ENCODE measurements at places on chromosomes 16 and 17.

DNA sequence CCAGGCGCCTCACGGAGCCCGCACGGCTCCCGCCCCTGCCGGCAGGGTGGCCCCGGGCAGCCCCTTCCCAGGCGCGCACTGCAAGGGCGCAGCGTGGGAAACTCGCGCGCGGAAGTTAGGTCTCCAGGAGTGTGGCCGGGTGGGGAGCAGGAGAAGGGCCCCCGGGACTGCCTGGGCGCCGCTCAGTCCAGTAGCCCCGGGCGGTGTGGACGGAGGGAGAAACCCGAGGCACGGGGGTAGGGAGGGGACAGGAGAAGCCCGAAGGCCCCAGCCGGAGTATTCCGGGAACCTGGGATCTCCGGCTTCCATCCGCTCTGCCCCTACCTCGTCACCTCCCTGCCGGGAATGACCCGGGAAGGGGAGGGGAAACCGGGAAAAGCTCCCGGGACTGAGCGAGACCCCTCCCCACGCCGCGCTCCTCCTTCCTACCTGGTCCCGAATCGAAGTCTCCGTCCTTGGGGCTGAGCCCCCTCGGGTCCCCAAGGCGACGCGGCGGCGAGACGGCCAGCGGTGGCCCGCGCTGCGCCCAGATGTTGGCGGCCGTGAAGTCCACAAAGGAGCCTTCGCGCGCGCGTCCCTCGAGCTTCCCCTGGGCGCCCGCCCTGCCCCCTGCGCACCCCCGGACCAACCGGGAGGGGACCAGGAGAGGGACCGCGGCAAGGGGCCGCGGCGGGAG, 418 bp downstream of the SOCS3 start:
- H3K4me3 ChIP-seq = peak overlapping the region; percentile 93
- H3K27ac ChIP-seq = peak overlapping the region; percentile 74
- H3K36me3 ChIP-seq = peaks cover 47% of the 10 kb centered on the region
- no peak for DNase-seq
- H3K4me1 ChIP-seq = peaks cover 44% of the 10 kb centered on the region

GRCh38 chr16:80691111-80691741, 113.2 kb downstream of the CDYL2 start:
- no peak for DNase-seq
- H3K36me3 ChIP-seq = no peaks in the 10 kb centered on the region
- no peaks in the 10 kb centered on the region for H3K27me3 ChIP-seq
- no peak overlapping the region for H3K27ac ChIP-seq

- no peaks in the 10 kb centered on the region for H3K36me3 ChIP-seq
- peak; percentile 20 for DNase-seq
- H3K27me3 ChIP-seq = peaks cover 55% of the 10 kb centered on the region
Measured at GRCh38 chr16:54285414-54286089, 1.0 kb downstream of the IRX3 start.

DNA sequence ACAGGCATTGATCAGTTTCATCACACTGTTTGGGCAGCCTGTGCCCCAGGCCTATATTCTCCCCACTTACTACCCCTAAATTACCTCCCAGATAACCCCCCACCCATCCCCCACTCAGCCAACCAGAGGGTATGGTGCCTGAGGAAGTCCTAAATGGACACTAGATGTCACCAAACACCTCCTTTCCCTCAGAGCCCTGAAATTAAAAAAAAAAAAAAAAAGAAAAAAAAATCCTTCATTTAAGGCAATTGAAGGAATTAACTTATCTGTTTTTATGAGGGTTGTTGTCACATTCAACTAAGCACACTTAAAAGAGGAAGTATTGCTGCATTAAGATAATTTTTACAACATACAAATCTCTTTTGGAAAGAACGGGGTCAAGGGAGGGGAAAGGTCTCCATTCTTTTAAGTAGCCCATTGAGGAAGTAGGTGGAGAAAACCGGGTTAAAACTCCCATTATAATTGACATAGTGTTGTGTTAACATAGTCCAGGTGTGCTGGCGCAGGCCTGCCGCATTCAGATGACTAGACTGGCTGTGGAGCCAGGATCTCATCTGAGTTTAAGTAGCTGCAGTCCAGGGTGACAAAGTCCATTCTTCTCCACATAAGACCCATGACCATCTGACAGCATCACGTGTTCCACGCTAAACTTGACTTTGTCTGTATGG, 46.3 kb downstream of the SNX11 start:
- H3K27me3 ChIP-seq = no peaks in the 10 kb centered on the region
- no peaks in the 10 kb centered on the region for H3K4me1 ChIP-seq

- H3K36me3 ChIP-seq = no peaks in the 10 kb centered on the region
- H3K27ac ChIP-seq = no peak overlapping the region
- peak; percentile 64 for DNase-seq
Measured at GRCh38 chr16:87560428-87561199, 41.7 kb upstream of the JPH3 start.

GRCh38 chr17:81483862-81484194, 28.8 kb downstream of the ACTG1 start:
- H3K4me1 ChIP-seq = peaks cover 16% of the 10 kb centered on the region
- peaks cover 26% of the 10 kb centered on the region for H3K27me3 ChIP-seq
- H3K4me3 ChIP-seq = no peak overlapping the region
- no peaks in the 10 kb centered on the region for H3K36me3 ChIP-seq

DNA sequence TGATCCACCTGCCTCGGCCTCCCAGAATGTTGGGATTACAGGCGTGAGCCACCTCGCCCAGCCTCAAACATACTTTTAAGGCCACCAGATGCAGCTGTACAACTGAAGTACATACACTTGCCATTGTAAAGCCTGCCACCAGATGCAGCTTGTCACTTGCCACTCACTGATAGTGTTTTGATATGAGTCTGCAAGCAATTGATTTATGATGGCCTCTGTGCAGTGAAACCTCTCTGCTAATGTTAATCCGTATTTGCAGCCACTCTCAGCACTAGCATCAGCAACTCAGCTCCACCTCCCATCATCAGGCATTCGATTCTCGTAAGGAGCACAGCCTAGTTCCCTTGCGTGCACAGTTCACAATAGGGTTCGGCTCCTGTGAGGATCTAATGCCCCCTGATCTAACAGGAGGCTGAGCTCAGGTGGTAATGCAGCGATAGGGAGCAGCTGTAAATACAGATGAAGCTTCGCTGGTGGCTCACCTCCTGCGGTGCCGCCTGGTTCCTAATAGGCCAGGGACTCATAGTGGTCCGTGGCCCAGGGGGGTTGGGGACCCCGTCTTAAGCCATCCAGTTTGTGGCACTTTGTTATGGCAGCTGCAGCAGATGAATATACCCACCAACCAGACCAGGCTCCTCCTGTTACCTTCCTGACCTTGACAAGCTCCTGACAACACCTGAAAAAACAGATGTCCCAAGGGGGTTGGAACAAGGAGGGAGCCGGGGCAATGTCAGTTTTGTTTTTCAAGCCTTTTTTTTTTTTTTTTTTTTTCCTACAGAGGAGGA, 1.3 kb upstream of the HERPUD1 start:
- peak; percentile 27 for DNase-seq
- no peaks in the 10 kb centered on the region for H3K27me3 ChIP-seq
- peaks cover 33% of the 10 kb centered on the region for H3K36me3 ChIP-seq
- peak overlapping the region; percentile 98 for H3K4me3 ChIP-seq

DNA sequence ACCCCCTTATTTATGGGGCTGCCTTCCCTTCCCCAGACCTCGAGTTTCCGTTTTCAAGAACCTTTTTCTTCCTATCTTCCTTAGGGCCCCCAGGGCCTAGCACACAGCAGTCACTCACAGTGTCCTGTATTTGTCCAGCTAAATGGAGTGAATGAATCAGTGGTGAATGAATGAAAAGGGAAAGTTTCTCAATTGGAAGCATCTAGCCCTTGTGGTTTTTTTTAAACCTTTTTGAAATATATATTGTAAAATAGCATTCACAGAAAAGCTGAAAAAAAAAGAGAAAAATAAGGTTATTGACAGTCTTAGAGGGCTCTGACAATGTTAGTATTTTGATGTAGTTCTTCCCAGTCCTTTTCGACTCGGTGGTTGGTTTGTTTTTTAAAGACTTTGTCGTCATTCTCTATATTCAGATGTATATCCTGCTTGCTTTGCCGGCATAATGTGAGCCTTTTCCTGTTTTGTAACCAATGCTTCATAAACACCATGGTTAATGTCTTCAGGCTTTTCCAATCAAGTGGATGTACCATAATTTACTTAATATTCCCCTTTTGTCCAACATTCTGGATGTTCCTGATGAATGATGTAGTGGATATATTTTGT, 45.3 kb downstream of the RAI1 start:
- H3K4me3 ChIP-seq = no peak overlapping the region
- peaks cover 18% of the 10 kb centered on the region for H3K27me3 ChIP-seq
- peaks cover 39% of the 10 kb centered on the region for H3K4me1 ChIP-seq
- no peak for DNase-seq
- H3K27ac ChIP-seq = no peak overlapping the region
- H3K36me3 ChIP-seq = no peaks in the 10 kb centered on the region

GRCh38 chr17:72152387-72152929, 31.6 kb downstream of the SOX9 start:
- H3K4me1 ChIP-seq = no peaks in the 10 kb centered on the region
- H3K27me3 ChIP-seq = peaks cover 2% of the 10 kb centered on the region

- H3K27ac ChIP-seq = no peak overlapping the region
- peaks cover 25% of the 10 kb centered on the region for H3K27me3 ChIP-seq
- no peak overlapping the region for H3K4me3 ChIP-seq
- no peaks in the 10 kb centered on the region for H3K36me3 ChIP-seq
- H3K4me1 ChIP-seq = peaks cover 6% of the 10 kb centered on the region
Measured at GRCh38 chr16:15853021-15853420, 3.8 kb downstream of the MYH11 start.

- H3K4me3 ChIP-seq = no peak overlapping the region
- H3K36me3 ChIP-seq = no peaks in the 10 kb centered on the region
- no peak overlapping the region for H3K27ac ChIP-seq
- H3K4me1 ChIP-seq = no peaks in the 10 kb centered on the region
Measured at GRCh38 chr16:73846356-73846755, 450.3 kb upstream of the PSMD7 start.

DNA sequence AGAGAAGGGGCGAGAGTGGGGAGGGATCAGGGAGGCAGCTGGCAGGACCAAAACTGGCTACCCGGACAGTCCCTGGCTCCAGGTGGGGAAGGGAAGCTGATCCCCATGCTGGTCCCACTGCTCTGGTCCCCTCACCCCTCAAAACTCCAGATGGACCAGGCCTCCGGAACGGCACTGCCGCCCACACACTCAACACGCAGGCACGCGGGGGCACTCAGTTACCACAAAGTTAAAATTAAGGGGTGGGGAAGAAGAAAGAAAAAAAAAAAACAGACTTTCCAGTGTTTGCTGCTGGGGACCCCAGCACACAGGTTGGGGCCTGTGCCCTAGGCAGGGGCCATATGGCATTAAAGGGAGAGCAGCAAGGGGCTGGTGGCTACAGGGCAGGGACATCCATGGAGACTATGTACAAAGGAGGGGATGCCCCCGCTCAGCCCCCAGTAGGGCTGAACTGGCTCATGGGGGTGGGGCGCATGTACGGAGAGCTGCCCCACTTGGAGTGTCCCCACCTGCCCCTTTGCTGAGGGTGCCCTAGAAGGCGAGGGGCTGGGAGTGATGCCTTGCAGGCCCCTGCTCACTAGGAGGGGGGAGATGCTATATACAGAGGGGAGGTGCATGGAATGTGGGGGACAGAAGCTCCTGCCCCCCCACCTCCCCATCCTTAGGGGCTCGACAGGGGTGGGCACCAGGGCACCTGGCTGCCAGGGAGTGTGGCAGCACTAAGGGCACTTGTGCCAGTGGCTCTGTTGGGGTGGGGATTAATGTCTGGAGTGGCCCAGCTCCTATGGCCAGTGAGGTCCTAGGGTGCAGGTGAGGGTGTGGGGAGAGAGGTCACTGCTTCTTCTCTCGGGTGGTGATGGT, 5.6 kb downstream of the TP53I13 start:
- peak; percentile 6 for DNase-seq
- H3K4me1 ChIP-seq = peaks cover 15% of the 10 kb centered on the region
- no peak overlapping the region for H3K27ac ChIP-seq
- peaks cover 19% of the 10 kb centered on the region for H3K36me3 ChIP-seq
- no peak overlapping the region for H3K4me3 ChIP-seq

DNA sequence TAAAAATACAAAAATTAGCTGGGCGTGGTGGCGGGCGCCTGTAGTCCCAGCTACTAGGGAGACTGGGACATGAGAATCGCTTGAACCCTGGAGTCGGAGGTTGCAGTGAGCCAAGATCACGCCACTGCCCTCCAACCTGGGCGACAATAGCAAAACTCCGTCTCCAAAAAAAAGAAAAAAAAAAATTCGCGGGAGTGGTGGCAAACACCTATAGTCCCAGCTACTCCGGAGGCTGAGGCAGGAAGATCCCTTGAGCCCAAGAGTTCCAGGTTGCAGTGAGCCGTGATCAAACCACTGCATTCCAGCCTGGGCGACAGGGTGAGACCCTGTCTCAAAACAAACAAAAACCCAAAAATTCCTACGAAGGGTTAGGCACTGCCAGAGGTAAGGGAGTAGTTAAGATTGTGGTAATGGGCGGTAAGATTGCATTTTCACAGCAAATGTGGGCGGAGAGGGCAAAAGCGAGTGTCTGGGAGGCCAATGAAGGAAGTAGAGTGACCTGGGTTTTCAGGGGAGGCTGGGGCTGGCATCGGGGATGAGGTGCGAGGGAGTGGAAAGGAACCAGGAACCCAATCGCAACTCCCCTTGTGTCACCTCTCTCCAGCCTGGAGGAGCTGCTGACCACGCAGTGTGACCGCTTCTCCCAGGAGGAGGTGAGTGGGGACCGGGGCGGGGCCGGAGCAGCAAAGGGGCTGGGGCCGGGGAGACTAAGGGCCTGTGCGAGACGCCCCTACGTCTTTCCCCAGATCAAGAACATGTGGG, 2.6 kb downstream of the MYL11 start:
- DNase-seq = no peak
- H3K4me3 ChIP-seq = peak overlapping the region; percentile 99
- H3K4me1 ChIP-seq = peaks cover 37% of the 10 kb centered on the region
- H3K27me3 ChIP-seq = no peaks in the 10 kb centered on the region

- peak; percentile 45 for DNase-seq
- no peak overlapping the region for H3K4me3 ChIP-seq
- H3K36me3 ChIP-seq = no peaks in the 10 kb centered on the region
- peaks cover 12% of the 10 kb centered on the region for H3K4me1 ChIP-seq
- no peak overlapping the region for H3K27ac ChIP-seq
Measured at GRCh38 chr17:73646409-73647300, 2.4 kb upstream of the SDK2 start.

- DNase-seq = peak; percentile 57
- H3K27me3 ChIP-seq = no peaks in the 10 kb centered on the region
- no peak overlapping the region for H3K4me3 ChIP-seq
- no peaks in the 10 kb centered on the region for H3K36me3 ChIP-seq
- H3K27ac ChIP-seq = no peak overlapping the region
Measured at GRCh38 chr16:67668495-67669157, 2.0 kb downstream of the C16orf86 start.

Data from activated CD4-positive, alpha-beta T cell treated with anti-CD3 and anti-CD28 coated beads for 36 hours (primary cell).